ENCODE measurements at places on chromosomes 2 and 18. TPM values are rescaled to one million over a fixed set of nuclear protein-coding genes. Genes with fewer than 3 reads are reported as not detected.

GRCh38 chr18:23592911-23593310 is 6.6 kb upstream of the NPC1 start:
- H3K27ac ChIP-seq, result no peak overlapping the region
- DNase-seq, result no peak
- no peaks in the 10 kb centered on the region for H3K36me3 ChIP-seq
- H3K4me3 ChIP-seq, result no peak overlapping the region
- H3K4me1 ChIP-seq, result no peaks in the 10 kb centered on the region

DNA sequence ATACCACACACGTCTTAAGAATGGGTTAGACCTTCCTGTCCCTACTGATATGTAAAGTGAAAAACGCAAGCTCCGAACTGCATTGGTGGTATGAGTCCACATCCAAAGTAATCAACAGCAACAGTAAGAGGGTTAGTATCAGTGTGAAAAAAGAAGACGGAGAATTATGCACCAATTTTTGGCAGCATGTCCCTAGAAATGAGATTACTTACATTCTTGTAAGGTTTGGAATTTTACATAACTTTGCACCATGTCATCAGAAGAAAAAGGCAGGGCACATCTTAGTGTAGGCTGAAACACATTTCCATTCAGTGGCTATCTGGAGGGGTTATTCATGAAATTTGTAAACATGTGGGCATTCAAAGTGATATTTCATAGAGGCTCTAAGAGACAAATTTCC is 88.2 kb downstream of the LONRF2 start:
- no peak overlapping the region for H3K27ac ChIP-seq
- no peaks in the 10 kb centered on the region for H3K36me3 ChIP-seq
- no peak for DNase-seq
- H3K4me1 ChIP-seq, result peaks cover 7% of the 10 kb centered on the region

DNA sequence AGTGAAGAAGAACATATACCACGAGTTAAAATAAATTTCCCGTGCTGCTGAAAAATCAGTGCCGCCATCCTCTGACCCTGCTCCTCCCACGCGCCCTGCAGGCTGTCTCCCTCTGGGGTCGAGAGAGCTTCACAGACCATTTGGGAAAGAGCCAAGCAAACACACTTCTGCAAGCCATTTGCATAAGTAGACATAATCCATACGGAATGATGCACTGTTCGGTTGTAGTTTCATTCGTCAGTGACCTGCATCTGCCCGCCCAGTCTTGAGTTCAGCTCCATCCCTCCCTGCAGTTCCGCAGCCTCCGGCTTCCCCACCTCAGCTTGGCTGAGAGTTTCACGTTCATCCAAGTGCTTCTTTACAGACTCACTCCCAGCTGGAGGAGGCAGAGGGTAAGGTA is 69.6 kb downstream of the TRAPPC12 start:
- H3K27me3 ChIP-seq, result no peaks in the 10 kb centered on the region
- H3K4me3 ChIP-seq, result no peak overlapping the region
- H3K36me3 ChIP-seq, result peaks cover 48% of the 10 kb centered on the region
- peak; percentile 71 for DNase-seq

DNA sequence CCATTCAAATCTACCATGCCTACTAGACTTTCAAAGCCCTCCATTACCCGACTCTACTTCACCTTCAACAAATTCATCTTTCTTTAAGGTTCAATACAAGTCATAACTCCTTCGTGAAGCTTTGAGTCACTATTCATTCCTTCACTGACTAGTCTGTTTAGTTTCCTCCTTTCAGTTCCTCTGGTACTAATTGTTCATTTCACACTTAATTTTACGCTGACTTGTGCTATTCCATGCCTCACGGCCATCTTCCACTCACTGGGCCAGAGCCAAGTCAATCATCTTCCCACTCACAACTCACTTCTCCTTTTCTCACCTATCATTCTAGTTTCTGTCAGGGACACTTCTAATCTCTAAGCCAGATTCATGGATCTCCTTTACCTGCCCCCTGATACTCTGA is 136.2 kb downstream of the MTX2 start:
- H3K4me1 ChIP-seq, result no peaks in the 10 kb centered on the region
- no peaks in the 10 kb centered on the region for H3K27me3 ChIP-seq
- no peak for DNase-seq
- no peaks in the 10 kb centered on the region for H3K36me3 ChIP-seq
- H3K4me3 ChIP-seq, result no peak overlapping the region

GRCh38 chr18:63831080-63831788 is 56.0 kb downstream of the SERPINB7 start:
- H3K27ac ChIP-seq, result no peak overlapping the region
- no peak for DNase-seq
- H3K4me1 ChIP-seq, result no peaks in the 10 kb centered on the region
- no peak overlapping the region for H3K4me3 ChIP-seq

DNA sequence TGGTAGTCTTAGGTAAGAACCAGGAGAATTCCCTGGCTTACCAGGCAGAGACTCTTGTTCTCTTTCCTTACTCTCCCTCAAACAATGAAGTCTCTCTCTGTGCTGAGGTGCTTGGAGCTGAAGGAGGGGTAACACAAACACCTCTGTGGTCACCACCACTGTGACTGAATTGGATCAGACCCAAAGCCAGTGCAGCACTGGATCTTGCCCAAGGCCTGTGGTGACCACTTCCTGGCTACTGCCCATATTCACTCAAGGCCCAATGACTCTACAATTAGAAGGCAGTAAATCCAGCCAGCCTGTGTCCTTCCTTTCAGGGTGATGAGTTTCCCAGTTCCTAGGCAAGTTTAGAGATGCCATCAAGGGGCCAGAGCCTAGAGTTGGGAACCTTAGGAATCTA is 706.8 kb downstream of the SLC4A3 start:
- no peaks in the 10 kb centered on the region for H3K36me3 ChIP-seq
- no peak overlapping the region for H3K4me3 ChIP-seq
- H3K27ac ChIP-seq, result no peak overlapping the region
- H3K27me3 ChIP-seq, result no peaks in the 10 kb centered on the region
- no peaks in the 10 kb centered on the region for H3K4me1 ChIP-seq

DNA sequence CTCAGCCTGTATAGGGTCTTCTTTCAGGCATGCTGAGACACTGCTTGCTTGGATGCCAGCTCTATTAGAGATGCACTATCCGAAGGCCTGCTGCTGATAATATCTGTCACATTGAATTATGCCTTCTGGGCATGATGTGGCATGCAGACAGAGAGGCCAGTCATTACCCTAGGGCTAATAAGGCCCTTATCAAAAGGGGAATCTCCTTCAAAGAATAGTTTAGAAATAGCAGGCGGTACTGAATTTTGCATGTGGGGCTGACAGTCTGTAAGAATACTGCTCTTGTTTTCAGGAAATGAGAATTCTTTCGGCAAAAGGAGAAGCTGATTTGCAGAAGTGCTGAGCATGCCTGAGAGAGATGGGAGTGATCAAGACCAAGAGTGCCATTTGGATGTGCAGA is 13.1 kb upstream of the LHCGR start:
- peak; percentile 53 for DNase-seq
- H3K4me1 ChIP-seq, result peaks cover 4% of the 10 kb centered on the region

DNA sequence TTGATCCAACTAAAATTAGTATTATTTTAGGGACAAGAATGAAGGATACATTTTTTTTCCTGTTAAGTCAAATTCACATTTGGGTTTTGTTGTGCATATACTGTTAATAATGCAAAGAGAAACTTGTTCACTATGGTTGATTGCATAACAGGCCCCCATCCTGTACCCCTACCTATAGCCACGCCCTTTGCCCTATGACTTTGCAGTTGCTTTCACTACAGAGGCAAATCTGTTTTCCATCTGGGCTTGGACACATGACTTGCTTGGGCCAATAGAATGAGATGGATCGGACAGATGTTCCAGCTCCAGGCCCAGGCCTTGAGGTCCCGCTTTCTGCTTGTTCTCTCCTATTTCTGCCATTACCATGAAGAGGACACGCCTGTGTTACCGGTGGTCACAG is 278.5 kb upstream of the HNRNPA3 start:
- H3K4me1 ChIP-seq, result peaks cover 4% of the 10 kb centered on the region
- DNase-seq, result no peak
- no peaks in the 10 kb centered on the region for H3K36me3 ChIP-seq
- H3K27ac ChIP-seq, result no peak overlapping the region
- H3K4me3 ChIP-seq, result no peak overlapping the region

The MDH1 gene
- 268 TPM for total RNA-seq

The SALL3 gene
- not detected for total RNA-seq

The FNDC4 gene
- 11.0 TPM for total RNA-seq

The MC4R gene
- total RNA-seq, result 0.62 TPM

DNA sequence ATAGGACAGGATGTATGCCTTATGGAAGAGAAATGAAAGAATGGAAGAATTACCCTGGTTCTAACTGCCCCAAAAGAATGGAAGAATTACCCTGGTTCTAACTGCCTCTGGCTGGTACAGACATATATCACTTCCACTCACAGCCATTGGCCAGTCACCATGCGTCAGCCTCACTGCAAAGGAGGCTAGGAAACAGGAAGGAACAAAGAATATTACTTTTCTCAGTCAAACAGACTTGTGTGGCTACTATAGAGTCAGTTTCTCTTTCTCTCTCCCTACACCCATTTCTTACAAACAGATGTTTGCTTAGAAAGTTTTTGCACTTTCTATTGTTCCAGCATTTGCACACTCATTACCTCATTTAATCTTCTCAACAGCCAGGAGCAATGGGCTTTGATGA is 1111.1 kb upstream of the KLHL29 start:
- H3K27ac ChIP-seq, result no peak overlapping the region
- no peak for DNase-seq
- no peaks in the 10 kb centered on the region for H3K27me3 ChIP-seq
- H3K4me3 ChIP-seq, result no peak overlapping the region
- no peaks in the 10 kb centered on the region for H3K36me3 ChIP-seq

GRCh38 chr2:120866483-120867140 is 130.9 kb downstream of the GLI2 start:
- peak overlapping the region; percentile 92 for H3K27ac ChIP-seq
- H3K4me1 ChIP-seq, result peaks cover 37% of the 10 kb centered on the region
- DNase-seq, result no peak
- H3K36me3 ChIP-seq, result peaks cover 3% of the 10 kb centered on the region
- H3K4me3 ChIP-seq, result peak overlapping the region; percentile 37
- peaks cover 26% of the 10 kb centered on the region for H3K27me3 ChIP-seq

The TFPI gene
- total RNA-seq, result 46.9 TPM

- H3K27me3 ChIP-seq, result no peaks in the 10 kb centered on the region
- peak overlapping the region; percentile 94 for H3K27ac ChIP-seq
- peaks cover 4% of the 10 kb centered on the region for H3K4me1 ChIP-seq
- peak overlapping the region; percentile 85 for H3K4me3 ChIP-seq
- peaks cover 3% of the 10 kb centered on the region for H3K36me3 ChIP-seq
Measured at GRCh38 chr2:58045580-58046334, 849 bp upstream of the VRK2 start.

DNA sequence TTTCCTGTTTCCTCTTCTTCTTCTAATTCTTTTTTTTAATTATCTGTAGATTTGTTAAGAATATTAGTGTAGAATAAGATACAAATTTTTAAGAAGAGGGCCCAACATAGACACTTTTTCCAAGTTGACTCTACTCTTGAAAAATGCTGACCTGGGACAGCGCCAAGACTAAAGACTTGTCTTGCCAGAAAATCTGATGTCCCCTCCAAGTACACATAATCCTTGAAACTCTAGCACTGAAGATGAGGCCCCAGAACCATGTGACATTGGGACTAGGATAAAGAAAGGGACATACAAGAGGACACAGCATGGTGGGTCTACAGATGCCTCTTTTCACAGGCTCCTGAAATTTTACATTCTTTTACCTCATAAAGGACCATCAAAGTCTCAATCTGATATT is 271.6 kb upstream of the SESTD1 start:
- H3K4me1 ChIP-seq, result no peaks in the 10 kb centered on the region
- no peak overlapping the region for H3K4me3 ChIP-seq
- peak; percentile 57 for DNase-seq
- H3K36me3 ChIP-seq, result no peaks in the 10 kb centered on the region

DNA sequence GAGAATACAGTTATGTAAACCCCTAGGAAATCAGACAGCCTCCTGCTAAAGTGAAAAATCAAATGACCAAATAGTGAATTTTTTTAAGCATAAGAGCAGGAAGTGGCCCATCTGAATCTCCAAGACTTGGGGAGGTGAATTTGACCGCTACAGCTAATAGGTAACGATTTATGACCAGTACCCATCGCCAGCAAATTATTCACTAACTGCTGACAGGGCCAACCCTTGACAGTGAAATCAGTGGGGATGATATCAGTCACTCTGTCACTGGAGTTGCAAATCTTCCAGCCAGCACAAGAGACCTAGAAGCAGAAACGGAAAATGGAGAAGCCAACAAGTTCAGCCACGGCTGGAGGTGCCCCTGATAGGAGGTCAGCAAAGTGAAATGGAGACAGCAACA is 164.3 kb upstream of the PIK3C3 start:
- no peak overlapping the region for H3K4me3 ChIP-seq
- H3K27me3 ChIP-seq, result no peaks in the 10 kb centered on the region
- H3K4me1 ChIP-seq, result no peaks in the 10 kb centered on the region
- no peak for DNase-seq
- H3K27ac ChIP-seq, result no peak overlapping the region

The ADD2 gene
- total RNA-seq, result 0.98 TPM

DNA sequence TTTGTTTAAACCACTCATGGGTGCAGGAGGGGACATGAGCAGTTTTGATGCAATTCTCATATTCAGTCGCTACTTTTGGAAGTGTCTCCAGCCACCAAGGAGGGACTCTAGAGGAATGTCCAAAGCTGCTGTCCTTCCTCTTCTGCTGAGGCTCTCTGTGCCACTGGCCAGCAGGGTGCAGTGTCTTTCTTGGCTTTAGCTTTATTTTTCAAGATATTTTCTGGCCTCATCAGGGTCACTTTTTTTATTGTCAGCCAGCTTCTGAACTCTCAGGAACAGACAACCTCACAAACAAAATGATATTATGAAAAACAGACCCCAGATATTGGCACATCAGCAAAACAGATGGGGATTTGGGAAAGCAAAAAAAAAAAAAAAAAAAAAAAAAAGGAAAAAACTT is 289.3 kb upstream of the ZSWIM2 start:
- peak; percentile 90 for DNase-seq
- H3K4me1 ChIP-seq, result peaks cover 2% of the 10 kb centered on the region
- no peak overlapping the region for H3K4me3 ChIP-seq
- no peak overlapping the region for H3K27ac ChIP-seq

The ACOXL gene
- 0.09 TPM for total RNA-seq

DNA sequence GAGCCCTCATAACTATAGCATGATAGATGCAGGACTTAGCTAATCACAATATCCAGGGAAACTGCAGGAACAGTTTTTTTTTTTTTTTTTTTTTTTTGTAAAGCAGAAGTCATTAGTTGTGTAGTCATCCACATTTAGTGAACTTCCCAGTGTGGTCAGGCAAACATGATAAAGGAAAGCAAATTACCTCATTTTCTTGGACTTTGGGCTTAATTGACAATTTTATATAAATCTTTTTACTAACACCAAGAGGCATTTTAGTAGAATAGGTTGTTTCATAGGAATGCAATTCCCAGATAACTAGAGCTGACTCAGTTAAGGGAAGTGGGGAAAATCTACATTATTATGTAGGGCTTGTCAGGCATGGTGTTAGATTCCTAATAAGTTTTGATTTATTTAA is 142.7 kb upstream of the GCFC2 start:
- no peaks in the 10 kb centered on the region for H3K4me1 ChIP-seq
- no peaks in the 10 kb centered on the region for H3K36me3 ChIP-seq

GRCh38 chr18:69840445-69840844 is 107.2 kb downstream of the CD226 start:
- H3K27me3 ChIP-seq, result no peaks in the 10 kb centered on the region
- peak; percentile 7 for DNase-seq
- no peak overlapping the region for H3K4me3 ChIP-seq
- H3K27ac ChIP-seq, result peak overlapping the region; percentile 32

The ANKRD23 gene
- 6.5 TPM for total RNA-seq

Measured in muscle of leg (tissue), 16 donors.